ENCODE measurements at places on chromosomes 1 and 21. TPM values are rescaled to one million over a fixed set of nuclear protein-coding genes. Genes with fewer than 3 reads are reported as not detected.

DNA sequence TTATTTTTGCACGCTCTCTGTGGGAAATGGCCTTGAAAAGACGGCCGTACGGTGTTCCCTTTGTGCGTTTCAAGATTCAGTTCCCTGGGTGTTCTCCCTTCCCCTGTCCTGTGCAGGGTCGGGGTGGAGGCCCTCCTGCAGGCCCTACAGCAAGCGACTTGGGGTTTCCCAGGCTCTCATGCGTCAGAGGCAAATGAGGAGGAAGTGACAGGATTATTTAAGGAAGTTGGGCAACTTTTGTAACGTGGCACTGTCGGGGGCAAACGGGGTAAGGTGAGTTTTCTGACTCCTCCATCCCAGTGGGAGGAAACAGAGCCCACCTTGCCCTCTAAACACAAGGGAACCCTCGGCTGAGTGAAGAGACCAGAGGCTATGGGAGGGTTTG is 16.1 kb upstream of the AJAP1 start:
- no peaks in the 10 kb centered on the region for H3K4me1 ChIP-seq
- no peaks in the 10 kb centered on the region for H3K36me3 ChIP-seq
- no peak overlapping the region for H3K27ac ChIP-seq

DNA sequence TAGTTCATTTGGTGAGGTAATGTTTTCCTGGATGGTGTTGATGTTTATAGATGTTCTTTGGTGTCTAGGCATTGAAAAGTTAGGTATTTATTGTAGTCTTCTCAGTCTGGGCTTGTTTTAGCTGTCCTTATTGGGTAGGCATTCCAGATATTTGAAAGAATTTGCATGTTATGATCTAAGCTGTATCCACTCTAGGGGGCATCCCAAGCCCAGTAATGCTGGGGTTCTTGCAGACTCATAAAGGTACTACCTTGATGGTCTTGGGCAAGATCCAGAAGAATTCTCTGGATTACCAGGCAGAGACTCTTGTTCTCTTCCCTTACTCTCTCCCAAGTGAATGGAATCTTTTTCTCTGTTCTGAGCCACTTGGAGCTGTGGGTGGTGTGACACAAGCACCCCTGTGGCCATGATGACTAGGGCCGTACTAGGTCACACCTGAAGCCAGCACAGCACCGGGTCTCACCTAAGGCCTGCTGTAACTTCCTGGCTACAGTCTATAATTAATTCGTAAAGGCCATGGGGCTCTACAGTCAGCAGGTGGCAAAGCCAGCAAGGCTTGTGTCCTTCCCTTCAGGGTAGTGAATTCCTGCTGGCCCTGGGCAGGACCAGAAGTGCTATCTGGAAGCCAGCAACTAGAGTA is 74.8 kb upstream of the PDE4B start:
- no peaks in the 10 kb centered on the region for H3K4me1 ChIP-seq
- no peak overlapping the region for H3K4me3 ChIP-seq
- DNase-seq: no peak
- H3K36me3 ChIP-seq: no peaks in the 10 kb centered on the region
- H3K27ac ChIP-seq: no peak overlapping the region

DNA sequence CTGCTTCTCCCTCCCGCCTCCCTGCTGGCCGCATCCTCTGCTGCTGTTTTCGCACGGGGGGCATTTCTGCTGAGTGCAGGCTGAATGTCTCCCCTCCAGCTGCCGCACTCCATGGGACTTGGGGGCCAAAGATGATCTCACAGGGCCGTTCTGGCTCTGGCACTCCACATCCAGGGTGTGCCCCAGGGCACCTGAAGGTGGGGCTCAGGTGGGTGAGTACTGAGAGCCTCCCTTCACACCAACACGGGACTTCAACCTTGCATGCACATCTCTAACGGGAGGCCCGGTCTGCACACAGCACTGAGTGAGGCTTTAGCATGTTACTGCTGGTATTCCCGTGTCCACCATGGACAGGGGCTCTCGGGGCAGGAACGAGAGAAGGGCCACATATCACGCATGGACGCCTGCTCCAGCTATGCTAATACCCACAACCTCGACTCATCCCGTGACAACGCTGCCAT is 88.9 kb downstream of the DMRTB1 start:
- no peaks in the 10 kb centered on the region for H3K36me3 ChIP-seq
- DNase-seq: no peak
- H3K4me1 ChIP-seq: no peaks in the 10 kb centered on the region
- no peak overlapping the region for H3K4me3 ChIP-seq

GRCh38 chr1:227317523-227318015 is 723 bp downstream of the CDC42BPA start:
- peak overlapping the region; percentile 78 for H3K4me3 ChIP-seq
- H3K4me1 ChIP-seq: peaks cover 2% of the 10 kb centered on the region
- no peaks in the 10 kb centered on the region for H3K27me3 ChIP-seq
- DNase-seq: peak; percentile 39
- no peaks in the 10 kb centered on the region for H3K36me3 ChIP-seq

GRCh38 chr1:22039594-22040285 is 12.8 kb upstream of the CDC42 start:
- H3K4me1 ChIP-seq: peaks cover 10% of the 10 kb centered on the region
- H3K27me3 ChIP-seq: no peaks in the 10 kb centered on the region
- peak; percentile 63 for DNase-seq
- peak overlapping the region; percentile 70 for H3K27ac ChIP-seq
- H3K4me3 ChIP-seq: no peak overlapping the region

Gene PPIAL4G
- not detected for total RNA-seq

Data from heart right ventricle (tissue), 16 donors.